Body of pancreas (tissue), 4 donors: ENCODE measurements at places on chromosomes 7 and 10. TPM values are rescaled to one million over a fixed set of nuclear protein-coding genes. Genes with fewer than 3 reads are reported as not detected.

The MET gene
- 23.7 TPM for total RNA-seq

The FEZF1 gene
- total RNA-seq: not detected

The NPC1L1 gene
- 0.52 TPM for total RNA-seq

The CALHM3 gene
- total RNA-seq: 0.52 TPM

The CWF19L1 gene
- total RNA-seq: 5.6 TPM

The TUBAL3 gene
- total RNA-seq: not detected

The LRRD1 gene
- total RNA-seq: not detected

The FAM24B gene
- 7.0 TPM for total RNA-seq

The POM121 gene
- 14.0 TPM for total RNA-seq

The ELN gene
- 92.6 TPM for total RNA-seq

The MBLAC1 gene
- total RNA-seq: 2.1 TPM

The CCDC71L gene
- total RNA-seq: 23.7 TPM

The GNG11 gene
- 6.6 TPM for total RNA-seq

The KCND2 gene
- total RNA-seq: 0.66 TPM

The LRRC18 gene
- total RNA-seq: not detected

The WEE2 gene
- total RNA-seq: not detected

The CPA4 gene
- 9.6 TPM for total RNA-seq

The ITGA8 gene
- 0.78 TPM for total RNA-seq

The MUC12 gene
- not detected for total RNA-seq

The SEPTIN14 gene
- not detected for total RNA-seq

The FKBP9 gene
- total RNA-seq: 70.8 TPM

The CYP3A4 gene
- 267 TPM for total RNA-seq

The PAPOLB gene
- total RNA-seq: not detected

The ADAM12 gene
- total RNA-seq: under 0.01 TPM

The GNB2 gene
- total RNA-seq: 106 TPM

The GTF2IRD1 gene
- total RNA-seq: 9.2 TPM

The GPC2 gene
- 0.99 TPM for total RNA-seq

The SEMA3C gene
- total RNA-seq: 3.0 TPM

The OR2A7 gene
- total RNA-seq: 14.5 TPM

The PAOX gene
- 8.3 TPM for total RNA-seq

The ABCF2 gene
- 13.5 TPM for total RNA-seq

The MYOZ1 gene
- not detected for total RNA-seq

The GPAM gene
- total RNA-seq: 9.1 TPM

The TLL2 gene
- not detected for total RNA-seq

The RBM20 gene
- 14.5 TPM for total RNA-seq

The PCLO gene
- 20.8 TPM for total RNA-seq

The FAM25C gene
- not detected for total RNA-seq

The PPP1R3C gene
- total RNA-seq: 15.6 TPM

The ENO4 gene
- total RNA-seq: 1.0 TPM

The CFAP69 gene
- 16.6 TPM for total RNA-seq

The HOXA3 gene
- not detected for total RNA-seq

The ACHE gene
- total RNA-seq: 7.3 TPM

The OR2A12 gene
- total RNA-seq: not detected

The POR gene
- total RNA-seq: 54.2 TPM

The GATA3 gene
- 0.26 TPM for total RNA-seq

The GTF2IRD2 gene
- 11.4 TPM for total RNA-seq

The HOGA1 gene
- 7.3 TPM for total RNA-seq

The PPP1R17 gene
- total RNA-seq: not detected

The DNAJC12 gene
- total RNA-seq: 8.2 TPM

The AKR1C2 gene
- 3.1 TPM for total RNA-seq

The GPR15LG gene
- not detected for total RNA-seq

The ANKRD30A gene
- total RNA-seq: not detected

The C10orf143 gene
- 3.3 TPM for total RNA-seq

The BTAF1 gene
- 39.7 TPM for total RNA-seq

The ADCY1 gene
- 7.6 TPM for total RNA-seq
